ENCODE measurements at places on chromosomes 1 and 21.

GRCh38 chr1:180548686-180549317 is 10.0 kb upstream of the OVAAL start:
- DNase-seq: no peak

DNA sequence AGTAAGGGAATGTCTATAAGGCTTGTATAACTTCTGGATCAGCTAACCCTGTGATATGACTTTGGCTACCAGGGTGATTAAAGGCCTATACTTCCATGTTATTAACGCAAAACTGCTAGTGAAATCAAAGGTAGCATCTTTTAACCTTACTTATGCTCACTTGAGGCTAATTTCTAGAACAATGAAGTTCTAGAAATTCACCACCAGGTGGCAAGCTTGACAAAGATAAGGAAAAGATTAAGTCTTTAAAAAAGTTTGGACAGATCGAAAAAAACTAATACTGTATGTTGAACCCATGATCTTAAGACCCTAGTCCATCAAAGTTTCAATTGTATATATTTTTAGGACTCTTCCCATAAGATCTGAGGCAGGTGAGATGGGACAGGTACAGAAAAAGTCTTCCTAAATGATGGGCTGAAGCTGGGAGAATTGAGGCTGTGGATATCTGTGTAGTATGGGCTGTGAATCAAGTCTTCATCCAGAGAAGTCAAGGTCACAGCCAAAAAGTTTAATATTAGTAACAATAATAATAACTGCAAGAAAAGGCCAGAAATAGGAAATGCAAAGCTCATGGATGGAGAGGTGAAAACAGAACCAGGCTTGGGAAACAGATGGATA is 18.8 kb downstream of the KYAT3 start:
- no peak for DNase-seq

GRCh38 chr1:36154765-36155407 is 1.1 kb upstream of the MAP7D1 start:
- DNase-seq: no peak

- no peak for DNase-seq
Observed at GRCh38 chr1:186798960-186799688, 29.6 kb upstream of the PLA2G4A start.

DNA sequence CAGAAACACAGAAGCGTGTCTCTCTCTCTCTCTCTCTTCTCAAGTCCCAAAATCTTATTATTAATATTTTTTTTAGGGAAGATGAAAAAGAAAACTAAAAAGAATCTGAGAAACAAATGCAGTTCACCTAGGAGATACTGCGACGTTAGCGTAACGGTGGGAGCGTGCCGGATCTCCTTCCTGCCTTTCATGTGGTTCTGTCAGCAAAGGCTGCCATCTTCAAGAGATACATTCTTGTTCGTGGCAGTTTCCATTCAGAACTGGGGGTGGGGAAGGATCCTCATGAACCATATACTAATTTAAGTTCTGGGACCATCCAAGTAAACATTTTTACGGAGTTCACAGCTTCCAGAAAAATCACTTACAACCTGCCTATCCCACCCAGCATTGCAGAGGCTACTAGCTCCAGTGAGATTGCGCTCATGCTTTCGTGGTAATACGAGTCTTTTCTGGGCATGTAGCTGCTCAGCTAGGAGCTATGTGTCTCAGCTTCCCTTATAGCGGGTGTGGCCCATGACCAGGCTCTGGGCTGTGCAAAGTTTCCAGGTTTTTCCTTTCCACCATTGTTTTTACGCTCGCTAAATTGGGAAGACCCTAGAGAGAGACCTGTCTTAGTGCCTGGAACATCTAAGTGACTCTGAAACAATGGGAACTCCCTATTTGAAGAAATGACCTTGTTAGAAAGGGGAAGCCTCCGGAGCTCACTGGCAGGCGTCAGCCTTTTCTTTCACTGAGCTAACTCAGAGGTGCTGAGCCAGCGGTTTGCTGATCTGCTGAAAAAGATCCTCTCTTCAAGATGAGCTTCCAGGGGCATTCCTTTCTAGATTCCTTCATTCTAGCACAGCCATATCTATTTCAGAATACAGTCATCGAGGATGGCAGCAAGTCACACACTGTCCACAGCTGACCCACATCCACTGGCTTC is 17.3 kb downstream of the SLAMF1 start:
- no peak for DNase-seq

GRCh38 chr1:211375146-211375818 is 48.6 kb downstream of the TRAF5 start:
- DNase-seq: no peak

- DNase-seq: no peak
Observed at GRCh38 chr1:235902677-235903542, 36.2 kb upstream of the LYST start.

GRCh38 chr1:84141182-84142003 is 2.7 kb upstream of the PRKACB start:
- DNase-seq: no peak

- no peak for DNase-seq
Observed at GRCh38 chr1:57551476-57551875, 127.6 kb upstream of the DAB1 start.

DNA sequence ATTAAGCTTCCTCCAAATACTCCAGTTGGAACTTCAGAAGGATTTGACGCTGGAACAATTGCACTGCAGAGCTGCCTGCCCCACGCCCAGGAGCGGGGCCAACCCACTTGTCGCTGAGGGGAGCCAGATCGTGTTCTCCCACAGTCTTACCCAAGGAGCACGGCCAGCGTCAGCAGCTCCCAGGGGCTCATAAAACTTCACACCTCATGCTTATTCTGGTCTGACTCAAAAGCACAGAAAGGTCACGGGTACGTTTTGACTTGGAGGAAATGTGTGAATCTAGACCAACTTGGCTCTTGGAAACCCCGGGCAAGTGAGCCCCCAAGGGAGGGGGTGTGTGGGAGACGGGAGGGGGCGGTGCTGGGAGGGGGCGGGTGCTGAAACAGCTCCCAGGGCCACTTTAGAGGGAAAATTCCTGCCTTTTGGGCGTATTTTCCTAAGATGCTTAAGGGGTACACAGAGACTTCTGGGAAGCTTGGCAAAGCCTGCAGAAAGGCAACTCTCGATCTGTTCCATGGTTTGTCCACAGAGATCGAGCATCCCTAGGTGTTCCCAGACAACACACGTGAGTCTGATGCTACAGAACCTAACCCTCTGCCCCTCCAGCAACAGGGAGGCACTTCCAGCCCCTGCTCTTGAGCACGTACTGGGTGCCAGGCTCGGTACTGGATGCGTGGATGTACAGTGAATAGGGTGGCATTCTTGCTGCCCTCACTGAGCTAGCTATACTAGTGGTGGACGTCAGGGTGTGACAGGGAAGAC is 98.9 kb downstream of the DHRS3 start:
- no peak for DNase-seq

DNA sequence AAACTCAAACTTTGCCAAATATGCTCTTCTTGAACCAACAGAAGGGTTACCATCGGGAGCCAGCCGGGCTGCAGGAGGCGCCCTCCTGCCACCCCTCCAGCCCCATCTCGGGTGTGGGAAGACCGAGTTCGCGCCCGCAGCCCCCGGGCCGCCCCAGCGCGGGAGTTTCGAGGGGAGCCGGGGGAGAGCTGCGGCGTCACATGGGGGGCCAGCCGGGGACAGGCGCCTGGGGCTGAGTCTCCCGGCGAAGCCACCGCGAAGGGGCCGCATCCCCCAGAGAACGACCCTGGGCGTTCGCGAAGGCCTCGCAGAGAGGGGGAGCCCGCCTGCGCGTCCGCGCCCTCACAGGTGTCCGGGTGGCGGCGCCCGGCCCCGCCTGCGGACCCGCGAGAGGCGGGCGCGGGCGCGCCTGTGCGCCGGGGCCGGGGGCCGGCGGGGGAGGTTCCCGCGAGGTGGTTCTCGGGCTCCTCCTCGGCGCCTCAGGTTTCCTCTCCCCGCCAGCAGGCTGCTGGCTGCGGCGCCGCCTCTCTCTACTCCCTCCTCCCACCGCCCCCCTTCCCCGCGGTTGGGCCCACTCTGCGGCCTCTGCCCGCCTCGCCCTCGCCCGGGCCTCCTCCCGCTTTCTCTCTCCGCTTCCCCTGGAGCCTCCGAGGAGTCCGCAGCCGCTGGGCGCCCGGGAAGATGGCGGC is at the start of gene RAVER2:
Gene RAVER2, plus strand, starts transcription at position 584 of the 689 bp plus-strand sequence. Its CDS starts 98 bp downstream, at position 682.
- DNase-seq: peak; percentile 29

DNA sequence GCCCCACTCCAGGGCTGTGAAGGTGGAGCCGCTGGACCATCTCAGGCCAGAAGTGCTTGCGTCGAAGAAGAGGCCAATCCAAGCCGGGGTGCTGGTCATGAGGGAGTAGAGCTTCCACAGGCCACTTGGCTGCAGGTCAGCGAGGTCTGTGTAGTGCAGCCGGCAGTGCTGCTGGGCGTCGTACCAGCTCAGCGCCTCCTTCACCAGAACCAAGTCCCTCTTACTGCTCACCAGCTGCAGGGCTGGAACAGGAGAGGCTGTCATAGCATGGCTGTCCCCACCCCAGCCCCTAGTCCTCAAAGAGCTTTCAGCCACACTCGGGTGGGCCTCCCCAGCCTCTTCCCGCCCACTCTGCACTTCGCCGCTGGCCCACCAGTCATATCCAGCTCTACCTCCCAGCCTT is 2.2 kb downstream of the CLEC20A start:
- DNase-seq: no peak

DNA sequence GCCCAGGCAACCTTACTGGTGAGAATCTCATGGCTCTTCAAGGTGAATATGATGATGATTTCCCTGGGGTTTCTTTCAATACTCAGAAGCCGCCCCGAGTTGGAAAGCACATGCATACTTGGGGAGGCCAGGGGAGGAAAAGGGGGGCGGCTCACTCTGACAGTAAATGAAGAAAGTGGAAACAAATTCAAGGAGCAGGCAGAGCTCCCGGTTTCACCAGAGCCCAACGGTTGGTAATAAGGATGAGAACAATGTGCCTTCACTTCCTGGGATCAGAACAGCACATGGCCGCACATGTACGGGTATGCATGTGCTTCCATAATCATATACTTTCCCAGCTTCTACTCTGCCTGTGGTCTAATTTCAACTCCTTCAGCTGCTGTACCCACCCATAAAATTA is 3.8 kb upstream of the ARHGEF2 start:
- no peak for DNase-seq

DNA sequence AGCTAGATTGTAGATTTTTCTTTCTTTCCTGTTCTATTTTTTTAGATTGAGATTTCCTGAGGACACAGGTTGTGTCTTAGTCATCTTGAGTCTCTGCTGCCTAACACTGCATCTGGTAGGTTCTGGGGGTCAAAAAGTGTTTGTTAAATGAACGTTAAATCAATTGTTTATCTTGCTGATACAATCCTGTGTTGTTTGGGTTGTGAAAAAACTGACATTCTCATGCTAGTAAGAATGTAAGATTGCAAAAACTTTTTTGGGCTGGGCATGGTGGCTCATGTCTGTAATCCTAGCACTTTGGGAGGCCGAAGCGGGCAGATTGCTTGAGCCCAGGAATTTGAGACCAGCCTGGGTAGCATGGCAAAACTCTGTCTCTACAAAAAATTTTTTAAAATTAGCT is 3.4 kb downstream of the CTSK start:
- no peak for DNase-seq

- DNase-seq: no peak
Observed at GRCh38 chr1:101371259-101371658, 134.4 kb downstream of the S1PR1 start.

DNA sequence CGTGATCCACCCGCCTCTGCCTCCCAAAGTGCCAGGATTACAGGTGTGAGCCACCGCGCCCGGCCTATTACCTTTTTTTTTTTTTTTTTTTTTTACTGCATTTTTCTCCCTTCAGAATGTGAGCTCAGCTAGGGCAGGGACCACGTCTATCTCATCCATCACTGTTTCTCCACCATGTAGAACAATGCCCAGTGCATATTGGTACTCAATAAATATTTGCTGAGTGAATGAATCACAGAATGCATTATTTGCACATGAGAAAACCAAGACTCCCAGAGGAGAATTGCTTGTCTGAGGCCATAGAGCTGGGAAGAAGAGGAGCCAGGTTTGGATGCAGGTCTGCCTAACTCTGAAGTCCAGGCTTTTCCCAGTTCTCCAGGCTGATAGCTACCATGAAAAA is 8.2 kb upstream of the SLC9A1 start:
- no peak for DNase-seq

DNA sequence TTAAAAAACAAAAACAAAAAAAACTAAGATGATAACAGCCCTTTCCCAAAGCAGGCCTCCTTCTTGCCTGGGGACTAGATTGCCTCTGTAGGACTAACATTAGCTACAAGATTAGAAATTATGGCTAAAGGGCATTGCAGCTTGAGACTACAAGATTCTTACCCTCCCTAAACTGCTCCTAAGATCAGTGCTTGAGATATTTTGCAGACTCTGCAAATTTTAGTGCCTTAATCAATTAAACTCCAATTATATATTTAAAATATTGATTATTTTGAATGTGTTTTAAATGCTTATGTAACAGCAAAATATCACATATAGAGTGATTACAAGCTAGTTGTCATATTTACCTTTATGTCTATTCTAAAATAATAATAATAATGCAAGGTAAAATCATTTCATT is 47.4 kb upstream of the SLC5A9 start:
- DNase-seq: no peak

GRCh38 chr1:25810341-25811299 is 9.1 kb upstream of the MTFR1L start:
- peak; percentile 82 for DNase-seq

DNA sequence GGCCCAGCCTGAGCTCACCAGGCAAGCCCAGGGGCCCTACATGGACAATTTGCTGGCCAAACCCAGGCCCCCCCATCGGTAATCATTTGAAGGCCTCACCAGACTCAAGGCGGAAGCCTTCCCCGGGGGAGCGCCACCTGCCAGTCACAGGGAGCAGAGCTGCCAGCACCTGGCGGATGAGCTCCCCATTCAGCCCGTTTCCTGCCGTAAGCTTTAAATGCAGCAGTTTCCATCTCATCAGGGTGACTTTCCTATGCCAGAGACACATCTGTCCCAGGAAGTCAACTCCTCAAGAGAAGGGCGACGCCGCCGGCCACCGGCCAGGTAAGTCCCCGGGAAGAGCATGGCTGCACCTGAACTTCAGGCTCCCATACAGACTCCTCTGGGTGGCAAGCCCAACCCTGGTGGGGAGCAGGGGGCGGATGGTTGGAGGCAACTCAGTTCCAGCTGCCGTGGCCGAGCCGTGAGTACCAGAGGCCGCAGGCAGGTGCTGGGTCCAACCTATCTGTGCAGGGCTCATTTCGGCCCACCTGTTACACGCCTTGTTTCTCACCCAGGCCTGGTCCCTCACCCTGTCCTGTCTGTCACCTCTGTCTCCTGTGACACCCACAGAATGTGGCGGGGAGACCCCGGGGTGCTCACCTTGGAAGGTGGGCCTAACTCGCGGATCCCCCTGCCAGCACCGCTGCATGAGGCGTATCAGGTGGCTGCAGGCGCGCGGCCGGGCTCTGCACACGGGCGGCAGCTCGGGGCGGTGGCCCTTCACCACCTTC is 20.7 kb downstream of the RIPK4 start:
- DNase-seq: no peak

Data from stimulated activated CD4-positive, alpha-beta T cell treated with anti-CD3 and anti-CD28 coated beads, Interleukin-1b, Interleukin-23, amount 100 ng/mL, for 1 hour (primary cell).